ENCODE measurements at places on chromosomes 1 and 21.

GRCh38 chr1:147078606-147079399 is 93.5 kb downstream of the PRKAB2 start:
- DNase-seq = no peak

DNA sequence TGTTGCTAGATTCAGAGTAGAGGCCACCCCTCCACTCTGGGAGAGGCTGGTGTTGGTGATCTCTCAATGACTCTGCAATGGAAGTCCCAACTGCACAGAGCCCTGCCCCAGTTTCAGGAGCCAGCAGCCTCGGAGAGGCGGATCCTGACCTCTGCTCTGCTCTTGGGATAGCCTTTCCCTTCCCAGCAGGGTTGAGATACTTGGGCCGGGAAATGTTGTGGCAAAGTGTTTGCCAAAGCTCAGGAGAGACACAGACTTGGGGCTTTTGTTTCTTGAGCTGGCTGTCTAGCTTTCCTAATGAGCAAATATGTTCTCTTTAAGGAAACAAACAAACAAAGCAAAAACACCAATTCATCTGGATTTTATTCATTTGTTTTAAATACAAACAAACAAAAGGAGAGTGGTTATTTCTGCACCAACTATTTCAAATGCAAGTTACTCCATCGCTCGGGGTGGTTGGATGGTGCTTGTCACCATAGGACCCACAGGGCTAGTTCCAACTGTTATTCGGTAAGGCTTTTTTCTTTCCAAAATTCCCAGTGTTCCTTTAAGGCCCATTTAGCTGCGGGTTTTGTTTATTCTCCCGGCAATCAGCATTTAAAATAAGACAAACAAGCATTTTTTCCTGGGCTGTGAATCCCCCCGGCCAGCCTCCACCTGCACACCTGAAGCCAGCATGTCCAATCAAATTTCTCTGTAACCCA is 193.9 kb upstream of the LMO4 start:
- DNase-seq = no peak

GRCh38 chr1:53134961-53135734 is 7.3 kb downstream of the SLC1A7 start:
- DNase-seq = no peak

- no peak for DNase-seq
Observed at GRCh38 chr1:164602101-164602422, 43.1 kb downstream of the PBX1 start.

DNA sequence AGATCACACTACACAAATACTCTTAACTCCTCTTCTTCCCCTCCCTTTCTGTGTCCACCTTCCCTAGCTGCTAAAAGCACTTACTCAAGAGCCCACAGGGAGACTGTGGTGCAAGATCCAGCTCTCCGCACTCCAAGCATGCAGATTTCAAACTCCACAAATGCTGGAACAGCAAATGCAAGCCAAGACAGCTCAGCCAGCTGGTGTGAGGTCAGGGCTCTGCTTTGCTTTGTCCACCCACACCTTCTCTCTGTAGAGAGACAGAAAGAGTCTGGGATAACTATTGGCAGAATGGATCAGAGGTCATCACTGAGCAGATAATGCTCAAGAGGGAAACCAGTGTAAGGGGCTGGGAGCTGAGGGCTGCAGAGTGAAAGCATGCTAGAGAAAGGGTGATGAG is 45.2 kb upstream of the DPT start:
- DNase-seq = no peak

DNA sequence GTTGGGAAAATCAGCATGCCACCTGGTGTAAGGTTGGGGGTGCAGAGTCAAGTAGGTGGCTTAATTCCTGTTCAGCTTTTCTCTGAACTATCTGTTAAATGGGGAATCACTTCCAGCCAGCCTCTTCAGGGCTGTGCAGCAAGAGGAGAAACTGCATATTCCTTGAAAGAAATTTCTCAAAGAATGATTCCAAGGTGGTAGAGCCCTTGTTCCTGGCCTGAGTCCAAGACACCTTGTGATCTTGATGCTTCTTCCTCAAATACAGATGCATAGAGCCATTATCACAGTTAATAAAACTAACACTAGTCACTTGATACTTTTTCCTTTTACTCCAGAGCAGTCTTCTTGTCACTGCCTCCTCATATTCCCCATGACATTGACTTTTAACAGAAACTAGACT is 5.2 kb downstream of the TXLNA start:
- no peak for DNase-seq

DNA sequence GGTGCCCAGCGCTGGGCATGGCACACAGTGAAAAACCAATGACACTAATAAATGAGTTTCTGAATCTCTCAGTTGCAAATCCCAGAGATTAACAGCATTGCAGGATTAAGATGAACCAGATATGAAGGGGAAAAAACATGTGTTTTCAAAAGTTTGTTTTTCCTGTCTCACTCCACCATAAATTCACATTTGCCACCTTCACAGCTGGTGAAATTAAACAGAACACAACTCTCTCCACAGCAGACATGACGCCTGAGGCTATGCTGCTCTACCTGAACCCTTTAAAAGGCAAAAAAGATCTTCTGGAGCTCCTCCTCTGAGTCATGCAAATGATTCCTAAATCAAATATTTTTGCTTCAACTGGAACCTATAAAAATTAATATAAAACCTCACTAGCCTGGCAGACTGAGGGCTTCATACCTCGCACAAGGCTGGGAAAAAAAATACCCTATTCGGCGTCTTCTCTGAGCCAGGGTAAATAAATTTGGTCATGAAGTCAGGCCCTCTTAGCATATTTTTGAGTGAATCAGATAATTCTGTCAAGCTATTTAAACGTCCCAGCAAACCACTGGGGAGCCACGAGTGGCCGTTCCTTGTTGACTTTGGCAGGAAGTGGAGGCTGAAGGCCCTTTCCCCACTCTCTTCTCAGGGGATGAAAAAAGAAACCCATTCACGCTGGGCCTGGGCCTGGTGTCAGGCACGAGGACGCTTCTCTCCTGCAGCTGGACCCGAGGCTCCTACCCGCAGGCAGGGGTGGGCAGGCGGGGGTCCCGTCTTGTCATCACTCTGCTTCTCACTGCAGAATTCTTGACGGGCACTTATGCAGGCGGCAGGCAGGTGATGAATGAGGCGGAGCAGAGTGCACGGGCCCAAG is 53.0 kb downstream of the DMRTB1 start:
- DNase-seq = no peak

GRCh38 chr1:29824025-29824424 is 587.7 kb downstream of the PTPRU start:
- no peak for DNase-seq

DNA sequence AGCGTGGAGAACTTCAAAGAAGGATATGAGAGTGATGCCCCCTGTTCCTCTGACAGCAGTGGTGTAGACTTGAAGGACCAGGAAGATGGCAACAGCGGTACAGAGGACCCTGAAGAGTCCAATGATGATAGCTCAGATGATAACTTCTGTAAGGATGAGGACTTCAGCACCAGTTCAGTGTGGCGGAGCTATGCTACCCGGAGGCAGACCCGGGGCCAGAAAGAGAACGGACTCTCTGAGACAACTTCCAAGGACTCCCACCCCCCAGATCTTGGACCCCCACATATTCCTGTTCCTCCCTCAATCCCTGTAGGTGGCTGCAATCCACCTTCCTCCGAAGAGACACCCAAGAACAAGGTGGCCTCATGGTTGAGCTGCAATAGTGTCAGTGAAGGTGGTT is 14.0 kb downstream of the CERS2 start:
- no peak for DNase-seq

GRCh38 chr1:44249543-44249942 is 36.3 kb downstream of the DMAP1 start:
- no peak for DNase-seq

DNA sequence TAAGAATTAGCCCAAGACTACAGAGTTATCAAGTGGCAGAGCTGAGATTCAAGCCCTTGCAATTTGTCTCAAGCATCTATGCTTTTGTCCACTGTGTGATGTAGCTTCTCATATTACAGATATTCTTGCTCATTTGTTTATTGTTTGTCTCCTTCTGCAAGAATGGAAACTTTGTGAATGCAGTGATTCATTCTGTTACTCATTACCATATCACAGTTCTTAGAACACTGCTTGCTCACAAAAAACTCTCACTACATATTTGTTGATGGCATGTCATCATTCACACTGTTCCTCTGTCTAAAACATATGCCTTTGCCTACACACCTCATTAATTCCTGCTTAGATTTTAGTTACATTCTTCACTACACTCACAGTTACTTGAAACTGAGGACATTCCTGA is 1198.9 kb downstream of the PLA2G4A start:
- peak; percentile 94 for DNase-seq

DNA sequence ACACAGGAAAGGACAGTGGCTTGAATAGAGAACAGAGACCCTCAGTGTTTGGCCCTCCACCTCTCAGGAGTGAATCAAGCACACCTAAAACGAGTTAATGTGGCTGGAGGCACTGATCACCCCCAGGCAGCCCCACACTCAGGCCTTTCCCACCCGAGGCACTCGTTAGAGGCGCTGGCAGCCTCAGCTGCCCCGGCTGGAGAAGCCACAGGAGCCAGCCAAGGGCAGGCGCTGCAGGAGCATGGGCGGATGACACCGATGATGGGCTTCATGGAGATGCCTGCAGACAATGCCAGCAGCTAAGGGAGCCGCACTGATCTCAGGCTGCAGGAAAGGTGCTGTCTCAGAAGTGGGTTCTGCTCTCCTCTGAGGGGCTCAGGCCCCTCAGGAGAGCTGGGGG is 24.1 kb upstream of the ABCG1 start:
- no peak for DNase-seq
